ENCODE measurements at places on chromosomes 3 and 15. TPM values are rescaled to one million over a fixed set of nuclear protein-coding genes. Genes with fewer than 3 reads are reported as not detected.

GOLGA6D gene
- total RNA-seq = not detected

FSTL1 gene
- total RNA-seq = 225 TPM

SERPINI1 gene
- total RNA-seq = 10.8 TPM

CRABP1 gene
- total RNA-seq = 11.5 TPM

CCDC54 gene
- total RNA-seq = not detected

DNA sequence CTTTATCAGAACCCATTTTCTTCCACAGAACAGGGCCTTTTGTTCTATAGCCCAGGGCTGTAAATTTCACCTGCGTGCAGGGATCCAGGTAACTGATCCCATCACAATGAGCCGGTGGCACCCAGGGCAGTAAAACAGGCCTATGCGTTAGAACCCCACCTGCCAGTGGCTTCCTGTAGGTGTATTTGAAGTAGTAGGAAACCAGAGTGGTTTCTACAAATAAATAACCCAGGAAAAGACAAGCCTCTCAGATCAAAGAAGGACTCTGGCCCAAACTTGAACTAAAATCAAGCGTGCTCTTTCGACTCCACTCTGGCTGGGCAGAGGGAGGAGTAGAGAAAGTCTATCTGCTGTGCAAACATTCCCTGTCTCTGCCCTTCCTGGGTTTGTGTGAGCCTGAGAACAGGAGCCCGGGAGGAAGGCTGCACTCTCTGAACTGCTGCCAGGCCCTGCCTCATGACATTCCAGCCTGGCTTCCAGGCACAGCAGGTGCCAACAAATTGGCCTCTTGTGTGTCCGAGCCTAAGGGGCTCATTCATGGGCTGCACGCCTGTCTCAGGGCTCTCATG lies 77.7 kb downstream of the CEMIP start:
- H3K27ac ChIP-seq = no peak overlapping the region
- H3K27me3 ChIP-seq = no peaks in the 10 kb centered on the region
- H3K36me3 ChIP-seq = no peaks in the 10 kb centered on the region
- peak; percentile 57 for DNase-seq
- no peaks in the 10 kb centered on the region for H3K4me1 ChIP-seq

DNA sequence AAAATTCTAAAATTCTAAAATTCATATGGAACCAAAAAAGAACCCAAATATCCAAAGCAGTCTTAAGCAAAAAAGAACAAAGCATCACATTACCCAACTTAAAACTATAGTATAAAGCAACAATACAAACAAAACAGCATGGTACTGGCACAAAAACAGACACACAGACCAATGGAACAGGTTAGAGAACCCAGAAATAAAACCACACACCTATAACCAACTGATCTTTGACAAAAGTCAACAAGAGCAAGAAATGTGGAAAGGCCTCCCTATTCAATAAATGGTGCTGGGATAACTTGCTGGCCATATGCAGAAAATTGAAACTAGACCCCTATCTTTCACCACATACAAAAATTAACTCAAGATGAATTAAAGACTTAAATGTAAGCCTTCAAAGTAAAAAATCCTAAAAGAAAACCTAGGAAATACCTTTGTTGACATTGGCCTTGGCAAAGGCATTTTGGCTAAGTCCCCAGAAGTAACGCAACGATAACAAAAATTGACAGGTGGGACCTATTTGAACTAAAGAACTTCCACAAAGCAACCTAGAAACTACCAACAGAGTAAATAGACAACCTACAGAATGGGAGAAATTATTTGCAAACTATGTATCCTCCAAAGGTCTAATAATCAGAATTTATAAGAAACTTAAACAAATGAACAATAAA lies 56.9 kb downstream of the TTBK2 start:
- DNase-seq = no peak
- no peaks in the 10 kb centered on the region for H3K36me3 ChIP-seq
- H3K27me3 ChIP-seq = no peaks in the 10 kb centered on the region
- no peaks in the 10 kb centered on the region for H3K4me1 ChIP-seq
- H3K27ac ChIP-seq = no peak overlapping the region

DNA sequence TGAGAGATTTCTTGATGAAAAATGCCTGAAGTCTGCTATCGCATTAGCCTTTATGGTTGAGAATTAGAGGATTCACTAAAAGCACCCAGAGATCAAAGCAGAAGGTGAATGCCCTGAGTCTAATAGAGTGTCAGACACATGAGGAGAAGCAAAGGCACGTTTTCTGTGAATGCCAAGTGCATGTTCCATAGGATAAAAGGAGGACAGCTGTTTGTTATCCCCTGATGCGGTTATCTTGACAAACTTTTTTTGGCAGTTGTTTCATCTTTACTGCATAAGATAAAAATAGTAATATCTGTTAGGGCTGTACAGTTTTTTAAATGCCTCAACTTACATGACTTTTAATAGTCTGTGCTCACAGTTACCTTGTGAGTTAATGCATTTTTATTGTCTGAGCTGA lies 65.3 kb upstream of the CD96 start:
- H3K27me3 ChIP-seq = no peaks in the 10 kb centered on the region
- DNase-seq = no peak
- H3K36me3 ChIP-seq = no peaks in the 10 kb centered on the region

- DNase-seq = no peak
- no peaks in the 10 kb centered on the region for H3K27me3 ChIP-seq
- H3K4me3 ChIP-seq = no peak overlapping the region
- no peak overlapping the region for H3K27ac ChIP-seq
Observed at GRCh38 chr15:35210370-35210769, 125.3 kb upstream of the NANOGP8 start.

- no peaks in the 10 kb centered on the region for H3K27me3 ChIP-seq
- DNase-seq = no peak
- H3K4me3 ChIP-seq = no peak overlapping the region
- H3K27ac ChIP-seq = peak overlapping the region; percentile 93
- H3K4me1 ChIP-seq = peaks cover 30% of the 10 kb centered on the region
- no peaks in the 10 kb centered on the region for H3K36me3 ChIP-seq
Observed at GRCh38 chr3:194276768-194277103, 74.4 kb downstream of the CPN2 start.

- H3K27ac ChIP-seq = no peak overlapping the region
- H3K27me3 ChIP-seq = no peaks in the 10 kb centered on the region
- H3K36me3 ChIP-seq = no peaks in the 10 kb centered on the region
- H3K4me3 ChIP-seq = no peak overlapping the region
- DNase-seq = no peak
Observed at GRCh38 chr3:56131974-56132590, 336.2 kb downstream of the ERC2 start.

ZNF501 gene
- 4.9 TPM for total RNA-seq

WDR93 gene
- total RNA-seq = 0.98 TPM

WWTR1 gene
- 91.4 TPM for total RNA-seq

- H3K27me3 ChIP-seq = no peaks in the 10 kb centered on the region
- no peak overlapping the region for H3K4me3 ChIP-seq
- no peak overlapping the region for H3K27ac ChIP-seq
- DNase-seq = no peak
- peaks cover 7% of the 10 kb centered on the region for H3K4me1 ChIP-seq
Observed at GRCh38 chr3:15633159-15633558, 31.6 kb downstream of the BTD start.

DNA sequence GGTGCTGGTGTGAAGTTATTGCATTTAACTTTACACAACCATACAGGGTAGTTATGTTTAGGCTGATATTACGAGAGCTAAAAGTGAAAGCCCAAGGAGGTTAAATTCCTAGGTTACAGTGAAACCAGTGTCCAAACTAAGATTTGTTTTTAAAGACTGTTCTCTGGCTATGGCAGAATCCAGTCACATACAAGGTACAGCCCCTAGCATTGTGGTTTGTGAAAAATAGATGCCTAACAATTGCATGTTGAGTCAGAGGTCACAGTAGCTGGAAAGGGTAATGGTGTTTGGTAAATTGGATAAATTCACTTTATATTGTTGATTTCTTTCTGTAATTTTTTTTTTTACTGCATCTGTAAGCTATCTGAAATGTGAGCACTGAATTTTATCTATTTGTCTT lies 614.6 kb upstream of the TBL1XR1 start:
- DNase-seq = no peak
- H3K27me3 ChIP-seq = no peaks in the 10 kb centered on the region
- H3K4me3 ChIP-seq = no peak overlapping the region
- peak overlapping the region; percentile 37 for H3K27ac ChIP-seq
- no peaks in the 10 kb centered on the region for H3K36me3 ChIP-seq

ARHGEF26 gene
- 19.8 TPM for total RNA-seq

DNA sequence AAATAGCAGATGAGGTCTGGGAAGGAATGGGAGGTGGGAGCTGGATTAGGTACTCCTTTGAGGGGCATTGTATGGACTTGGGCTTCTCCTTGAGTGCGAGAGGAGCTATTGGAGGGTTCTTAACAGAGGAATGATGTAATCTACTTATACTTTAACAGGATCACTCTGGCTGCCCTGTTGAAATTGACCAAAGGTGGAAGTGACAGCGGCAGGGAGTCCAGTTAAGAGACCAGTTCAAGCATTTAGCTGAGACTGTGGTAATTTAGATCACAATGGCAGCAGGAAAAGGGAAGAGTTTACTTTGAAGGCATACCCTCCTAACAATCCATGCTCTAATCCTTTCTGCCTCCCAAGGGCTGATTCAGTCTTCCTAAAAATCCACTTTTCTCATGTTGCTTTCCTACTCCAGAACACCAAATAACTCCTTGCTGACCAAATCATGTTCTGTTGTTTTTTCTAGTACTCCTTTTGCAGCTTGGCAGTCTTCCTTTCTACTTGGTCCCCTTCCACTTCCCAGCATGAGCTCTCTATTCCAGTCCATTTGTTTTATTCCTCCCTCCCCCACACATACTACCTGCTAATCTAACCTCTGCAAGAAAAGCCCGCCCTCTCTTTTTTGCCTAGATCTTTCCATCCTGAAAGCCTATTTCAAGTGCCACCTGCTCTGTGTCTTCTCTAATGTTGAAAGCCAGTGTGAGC lies 139.4 kb downstream of the NECTIN3 start:
- H3K27me3 ChIP-seq = no peaks in the 10 kb centered on the region
- H3K36me3 ChIP-seq = no peaks in the 10 kb centered on the region
- no peak for DNase-seq
- no peak overlapping the region for H3K27ac ChIP-seq
- H3K4me1 ChIP-seq = no peaks in the 10 kb centered on the region

GRCh38 chr15:31304751-31305365 lies 21.8 kb upstream of the KLF13 start:
- H3K27me3 ChIP-seq = peaks cover 10% of the 10 kb centered on the region
- DNase-seq = no peak
- no peak overlapping the region for H3K4me3 ChIP-seq
- H3K27ac ChIP-seq = no peak overlapping the region
- H3K36me3 ChIP-seq = no peaks in the 10 kb centered on the region
- peaks cover 4% of the 10 kb centered on the region for H3K4me1 ChIP-seq

TTC21A gene
- total RNA-seq = 16.1 TPM

DNA sequence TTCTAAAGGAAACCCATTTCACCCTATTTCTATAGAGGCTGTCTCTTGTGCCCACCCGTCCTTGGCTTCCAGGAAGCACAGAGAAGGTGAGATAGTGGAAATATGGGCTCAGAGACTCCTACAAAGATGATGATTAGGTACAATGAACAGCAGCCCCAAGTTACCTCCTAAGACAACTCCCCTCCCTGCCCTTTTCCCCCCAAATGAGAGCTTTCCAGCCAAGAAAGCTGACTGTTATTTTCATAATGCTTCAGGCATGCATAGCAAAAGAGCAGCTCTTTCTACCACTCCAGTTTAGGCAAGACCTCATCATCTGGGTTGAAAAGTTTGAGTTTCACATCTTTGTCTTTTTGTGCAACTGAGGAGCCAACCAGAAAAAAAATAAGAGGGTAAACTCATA lies 248.8 kb upstream of the ADAMTS9 start:
- H3K36me3 ChIP-seq = no peaks in the 10 kb centered on the region
- DNase-seq = no peak
- H3K27ac ChIP-seq = peak overlapping the region; percentile 27
- no peak overlapping the region for H3K4me3 ChIP-seq

PIF1 gene
- 0.44 TPM for total RNA-seq

- H3K27ac ChIP-seq = no peak overlapping the region
- H3K4me3 ChIP-seq = no peak overlapping the region
- no peaks in the 10 kb centered on the region for H3K27me3 ChIP-seq
- no peak for DNase-seq
Observed at GRCh38 chr15:38377636-38378035, 76.3 kb upstream of the FAM98B start.

GRCh38 chr3:51734572-51734907 lies 27.7 kb downstream of the GRM2 start:
- no peaks in the 10 kb centered on the region for H3K4me1 ChIP-seq
- no peak overlapping the region for H3K27ac ChIP-seq
- H3K27me3 ChIP-seq = no peaks in the 10 kb centered on the region
- DNase-seq = no peak
- no peaks in the 10 kb centered on the region for H3K36me3 ChIP-seq

- DNase-seq = no peak
- H3K27me3 ChIP-seq = no peaks in the 10 kb centered on the region
- no peaks in the 10 kb centered on the region for H3K36me3 ChIP-seq
- H3K27ac ChIP-seq = no peak overlapping the region
Observed at GRCh38 chr15:41690636-41691035, 30.4 kb downstream of the MGA start.

ASB14 gene
- not detected for total RNA-seq

DNA sequence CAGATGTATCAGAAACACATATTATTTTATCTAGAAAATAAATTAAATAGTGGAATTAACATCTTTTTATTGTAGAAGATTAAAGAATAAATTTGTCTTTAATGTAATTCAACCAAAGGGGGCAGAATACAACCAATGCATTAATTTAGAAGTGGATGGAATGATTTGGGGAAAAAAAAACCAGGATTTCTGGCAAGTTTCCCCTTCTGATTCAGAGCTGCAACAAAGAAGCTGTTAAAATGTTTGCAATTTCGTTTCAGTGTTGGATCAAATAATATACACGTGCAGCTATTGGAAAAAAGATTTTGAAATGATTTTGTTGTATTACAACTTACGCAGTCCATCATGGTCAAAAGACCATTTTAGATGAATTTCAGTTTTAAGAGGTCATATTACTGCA lies 71.6 kb upstream of the ZNF280D start:
- no peaks in the 10 kb centered on the region for H3K36me3 ChIP-seq
- DNase-seq = no peak
- no peak overlapping the region for H3K4me3 ChIP-seq
- H3K27me3 ChIP-seq = no peaks in the 10 kb centered on the region
- H3K27ac ChIP-seq = no peak overlapping the region

- no peaks in the 10 kb centered on the region for H3K36me3 ChIP-seq
- H3K27me3 ChIP-seq = no peaks in the 10 kb centered on the region
- no peak overlapping the region for H3K27ac ChIP-seq
- no peaks in the 10 kb centered on the region for H3K4me1 ChIP-seq
Observed at GRCh38 chr3:113673593-113673992, 22.8 kb downstream of the USF3 start.

- H3K4me1 ChIP-seq = no peaks in the 10 kb centered on the region
- no peaks in the 10 kb centered on the region for H3K36me3 ChIP-seq
- H3K27ac ChIP-seq = no peak overlapping the region
- no peak for DNase-seq
- H3K27me3 ChIP-seq = no peaks in the 10 kb centered on the region
Observed at GRCh38 chr15:80423215-80423614, 19.0 kb downstream of the ARNT2 start.

DNA sequence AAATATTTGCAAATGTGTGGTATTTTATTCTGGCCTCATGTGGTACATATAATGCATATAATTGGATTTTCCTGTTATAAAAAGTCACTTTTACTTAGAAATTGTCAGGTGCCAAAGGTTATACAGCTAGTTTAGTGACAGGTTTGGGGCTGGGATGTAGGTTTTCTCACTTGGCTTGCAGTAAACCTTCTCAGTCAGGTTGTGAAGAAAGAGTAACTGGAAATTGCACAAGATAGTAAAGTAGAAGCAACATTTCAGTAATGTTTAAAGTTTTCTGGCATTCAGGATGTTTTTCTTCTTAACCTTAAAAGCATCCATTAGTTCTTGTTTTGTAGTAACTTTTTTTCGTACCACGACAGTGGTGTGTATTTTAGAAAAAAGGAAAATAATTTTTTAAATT lies 53.9 kb downstream of the MEF2A start:
- no peaks in the 10 kb centered on the region for H3K36me3 ChIP-seq
- DNase-seq = no peak
- no peaks in the 10 kb centered on the region for H3K27me3 ChIP-seq
- no peak overlapping the region for H3K4me3 ChIP-seq

Measured in breast epithelium (tissue), 4 donors.